Heart right ventricle (tissue), 16 donors: ENCODE measurements at places on chromosomes 2 and 18. TPM values are rescaled to one million over a fixed set of nuclear protein-coding genes. Genes with fewer than 3 reads are reported as not detected.

The NEB gene
- polyA plus RNA-seq: 4.3 TPM

The TUBA4B gene
- polyA plus RNA-seq: not detected

The MROH2A gene
- polyA plus RNA-seq: not detected

The CYP27C1 gene
- 0.15 TPM for polyA plus RNA-seq

The QPCT gene
- polyA plus RNA-seq: 0.95 TPM

The CIDEA gene
- 2.0 TPM for polyA plus RNA-seq

The ANKRD30BL gene
- not detected for polyA plus RNA-seq

The TANC1 gene
- 44.0 TPM for polyA plus RNA-seq

The DCC gene
- polyA plus RNA-seq: not detected

The SKOR2 gene
- not detected for polyA plus RNA-seq

The SUPT7L gene
- 42.3 TPM for polyA plus RNA-seq

The SPDYA gene
- 0.07 TPM for polyA plus RNA-seq

GRCh38 chr2:32290000-32290339 is 12.3 kb downstream of the YIPF4 start:
- no peak for DNase-seq

- no peak for DNase-seq
These were observed 18.7 kb downstream of the MERTK start for GRCh38 chr2:111917106-111917505.

DNA sequence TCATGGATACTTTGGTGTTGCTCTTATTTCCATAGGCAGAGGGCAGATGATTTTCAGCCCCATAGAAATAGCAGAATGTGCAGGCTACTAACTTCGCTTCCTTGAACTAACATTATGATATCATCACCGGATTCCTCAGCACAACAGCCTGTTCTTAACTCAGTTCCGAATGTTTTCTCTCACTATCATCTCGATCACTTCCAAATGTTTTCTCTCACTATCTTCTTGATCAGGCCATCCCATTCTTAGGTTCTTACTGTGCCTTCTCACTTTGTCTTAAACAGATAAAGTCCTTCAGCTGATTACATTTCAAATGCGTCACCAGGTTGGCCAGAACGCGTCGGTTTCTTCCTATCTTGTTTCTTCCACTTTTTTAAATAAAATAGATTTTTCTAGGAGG is 11.4 kb upstream of the MBD2 start:
- no peak for DNase-seq

DNA sequence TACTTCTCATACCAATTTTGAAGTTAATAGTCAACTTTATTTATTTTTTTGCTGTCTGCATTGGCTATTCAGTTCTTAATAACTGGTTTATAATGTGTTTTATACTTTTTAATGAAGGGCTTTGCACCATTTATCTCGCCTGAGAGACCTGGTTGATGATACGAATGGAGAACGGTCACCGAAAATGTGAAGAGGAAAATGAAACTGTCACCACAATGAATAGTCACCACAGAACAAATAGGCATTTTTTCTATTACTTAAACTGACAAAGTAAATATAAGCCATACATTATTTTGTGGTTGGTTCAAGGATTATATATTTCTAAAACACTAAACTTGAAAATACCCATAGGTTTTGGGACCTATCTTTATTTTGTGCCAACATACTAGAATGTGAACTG is 20.4 kb downstream of the C18orf54 start:
- DNase-seq: no peak

DNA sequence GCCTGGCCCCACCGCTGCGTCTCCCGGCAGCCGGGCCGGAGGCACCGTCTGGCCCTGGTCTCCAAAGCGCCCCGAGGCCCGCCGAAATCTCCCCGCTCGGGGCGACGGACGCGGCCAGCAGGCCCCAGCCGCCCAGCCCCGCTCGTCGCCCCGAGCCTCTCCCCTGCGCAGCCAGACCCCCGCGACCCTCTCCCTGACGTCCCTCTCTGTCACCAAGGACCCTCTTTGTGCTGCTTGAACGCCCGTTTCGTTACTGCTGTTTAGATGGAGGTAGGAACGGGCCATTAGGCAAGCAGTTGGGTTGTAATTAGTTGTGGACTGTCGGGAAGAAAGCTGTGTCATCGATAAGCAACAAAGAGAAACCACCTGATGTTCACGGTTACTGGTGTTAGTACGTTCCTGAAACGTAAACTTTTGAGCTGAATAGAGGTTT is 686 bp downstream of the UBXN4 start:
- peak; percentile 33 for DNase-seq

- no peak for DNase-seq
These were observed 35.0 kb upstream of the CYP27C1 start for GRCh38 chr2:127255146-127255545.

- no peak for DNase-seq
These were observed 55.5 kb downstream of the DPP4 start for GRCh38 chr2:162018530-162018929.

- DNase-seq: no peak
These were observed 89.2 kb upstream of the ITGA4 start for GRCh38 chr2:181367906-181368435.

- no peak for DNase-seq
These were observed 101.5 kb downstream of the ZNF532 start for GRCh38 chr18:58966005-58966677.

- no peak for DNase-seq
These were observed 622 bp downstream of the LRP2 start for GRCh38 chr2:169361706-169362117.

DNA sequence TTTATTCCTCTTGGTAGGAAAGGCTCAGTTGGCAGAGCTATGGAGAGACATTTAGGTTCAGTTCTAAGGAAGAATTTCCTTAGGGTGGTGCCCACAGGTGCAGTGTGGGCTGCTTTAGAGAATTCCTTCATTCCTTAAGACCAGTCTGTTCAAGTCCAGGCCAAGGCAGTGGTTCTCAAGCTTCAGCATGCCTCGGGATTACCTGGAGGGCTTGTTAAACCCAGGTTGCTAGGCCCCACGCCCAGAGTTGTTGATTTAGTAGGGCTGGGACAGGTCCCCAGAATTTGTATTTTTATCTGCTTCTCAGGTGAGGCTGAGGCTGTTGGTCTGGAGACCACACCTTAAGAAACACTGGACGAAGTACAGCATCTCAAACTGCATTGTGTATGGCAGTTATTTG is 68.9 kb downstream of the CERS6 start:
- no peak for DNase-seq

DNA sequence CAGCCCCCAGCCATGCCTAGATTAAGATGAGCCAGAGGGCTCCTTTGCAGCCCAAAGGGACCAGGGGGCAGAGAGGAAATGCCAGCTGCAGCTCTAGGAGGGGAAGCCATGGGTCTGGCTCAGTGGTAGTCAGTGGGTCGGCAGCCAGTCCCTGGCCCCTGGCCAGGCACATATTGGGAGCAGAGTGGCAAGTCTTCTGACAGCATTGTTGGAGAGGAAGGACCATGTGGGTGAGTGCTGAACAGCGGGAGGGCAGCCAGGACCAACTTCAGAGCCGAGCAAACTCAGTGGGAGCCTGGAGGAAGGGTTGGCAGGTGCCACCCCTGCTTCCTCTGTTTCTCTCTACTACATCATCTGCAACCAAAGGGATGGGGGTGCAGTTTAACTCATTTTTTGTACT is 140.5 kb upstream of the PELI1 start:
- DNase-seq: no peak

DNA sequence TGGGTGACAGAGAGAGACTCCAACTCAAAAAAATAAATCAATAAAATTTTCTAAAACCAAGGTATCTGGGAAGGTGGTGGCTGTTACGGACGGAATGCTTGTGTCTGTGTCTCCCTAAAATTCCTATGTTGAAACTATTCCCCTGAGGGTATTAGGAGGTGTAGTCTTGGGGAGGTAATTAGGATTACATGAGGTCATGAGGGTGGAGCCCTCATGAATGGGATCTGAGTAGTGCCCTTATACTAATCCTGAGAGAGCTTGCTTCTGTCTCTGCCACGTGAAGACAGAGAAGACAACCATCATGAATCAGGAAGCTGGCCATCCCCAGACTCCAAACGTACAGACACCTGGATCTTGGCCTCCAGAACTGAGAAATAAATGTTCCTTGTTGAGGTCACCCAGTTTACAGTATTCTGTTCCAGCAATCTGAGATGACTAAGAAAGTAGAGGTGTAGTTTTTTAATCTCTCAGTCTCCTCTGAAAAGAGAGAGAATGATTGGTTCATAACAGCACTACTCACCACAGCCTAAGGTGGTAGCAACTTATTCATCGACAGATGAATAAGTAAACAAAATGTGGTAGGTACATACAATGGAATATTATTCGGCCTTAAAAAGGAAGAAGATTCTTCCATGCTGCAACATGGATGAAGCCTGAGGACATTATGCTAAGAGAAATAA is 38.4 kb downstream of the TGFBRAP1 start:
- no peak for DNase-seq

DNA sequence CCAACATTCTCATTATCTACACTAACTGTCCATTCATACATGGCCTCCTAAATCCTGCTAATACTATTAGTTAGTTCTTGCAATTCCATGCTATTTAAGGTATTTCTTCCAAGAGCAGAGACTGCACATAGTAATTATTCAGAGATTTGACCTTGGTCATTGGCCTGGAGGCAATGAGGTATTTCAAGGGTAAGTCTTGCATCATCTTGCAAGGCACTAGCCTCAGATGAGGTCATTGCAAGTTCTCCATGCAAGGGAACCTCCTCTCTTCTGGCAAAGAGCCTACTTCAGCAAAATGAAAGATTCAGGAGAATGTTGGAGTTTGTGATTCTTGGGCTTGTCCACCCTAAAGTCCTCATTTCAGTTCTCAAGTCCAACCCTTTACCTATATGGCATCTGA is 48.5 kb upstream of the IKZF2 start:
- DNase-seq: no peak

DNA sequence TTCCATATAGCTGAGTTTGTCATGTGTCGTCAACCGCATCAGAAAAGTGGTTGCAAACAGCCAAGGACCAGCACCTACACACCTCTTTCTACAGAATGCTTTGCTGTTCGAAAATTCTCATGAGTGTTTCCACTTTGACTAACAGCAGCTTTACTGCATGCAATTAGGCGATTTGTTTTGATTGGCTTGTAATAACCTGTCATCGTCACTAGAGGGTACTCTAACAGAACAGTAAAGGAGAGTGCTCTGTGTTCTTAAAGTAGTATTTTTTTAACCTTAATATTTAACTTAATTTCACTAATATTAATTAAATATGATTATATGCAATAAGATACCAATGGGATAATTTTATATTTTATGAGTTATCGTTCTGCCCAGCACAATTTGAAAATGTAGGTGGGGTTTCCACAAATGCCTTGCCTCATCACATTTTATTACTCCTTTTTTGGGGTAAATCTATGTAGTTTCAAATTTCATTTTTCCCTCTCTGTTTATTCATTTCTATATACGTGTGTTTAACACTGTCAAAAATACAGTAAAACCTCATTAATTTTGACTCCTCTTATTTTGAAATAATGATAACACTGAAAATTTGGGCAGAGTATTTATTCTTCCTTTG is 502.2 kb downstream of the NRXN1 start:
- DNase-seq: no peak

GRCh38 chr2:179606141-179606540 is 255.3 kb downstream of the ZNF385B start:
- no peak for DNase-seq

- DNase-seq: peak; percentile 4
These were observed 10.5 kb upstream of the CDK15 start for GRCh38 chr2:201795607-201796477.

DNA sequence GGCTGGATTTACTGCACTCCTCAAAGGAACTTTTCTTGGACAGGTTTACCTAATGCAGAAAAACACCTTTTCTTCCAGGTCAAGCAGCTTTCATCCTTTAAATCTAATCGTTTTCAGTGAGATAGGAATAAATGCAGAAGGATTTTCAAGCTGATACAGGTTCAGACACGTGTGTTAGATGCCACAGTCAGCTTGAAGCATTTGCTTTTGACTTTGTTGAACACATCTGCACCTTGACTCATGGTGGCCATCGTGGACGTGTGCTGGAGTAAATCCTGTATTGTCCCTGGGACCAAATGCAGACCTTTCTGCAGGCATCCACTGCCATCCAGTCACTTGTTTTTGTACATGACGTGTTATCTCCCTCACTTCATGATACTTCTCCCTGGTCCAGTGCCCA is 61.9 kb downstream of the KLHL29 start:
- no peak for DNase-seq

GRCh38 chr2:45882707-45883602 is 231.5 kb downstream of the PRKCE start:
- DNase-seq: peak; percentile 50

DNA sequence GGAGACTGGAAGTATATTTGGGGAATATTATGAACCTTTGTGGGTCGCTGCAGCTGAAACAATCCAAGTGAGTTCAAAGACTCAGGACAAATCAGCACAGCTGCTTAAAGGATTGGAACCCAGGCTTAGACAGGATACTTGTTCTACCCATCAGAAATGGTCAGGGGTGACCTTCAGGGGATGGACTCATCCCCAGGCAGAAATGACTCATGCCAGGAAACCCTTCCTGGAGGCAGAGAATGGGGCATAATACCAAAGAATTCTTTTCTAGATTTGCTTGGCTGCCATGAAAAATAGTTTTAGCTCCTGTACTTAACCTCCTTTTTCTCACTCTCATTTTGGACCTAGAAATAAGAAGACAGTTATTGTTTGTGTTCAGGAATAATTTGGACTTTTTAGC is 425.5 kb downstream of the TSN start:
- DNase-seq: no peak

- DNase-seq: no peak
These were observed 1288.0 kb upstream of the ZEB2 start for GRCh38 chr2:145807968-145808367.

- DNase-seq: no peak
These were observed 459.3 kb downstream of the GALR1 start for GRCh38 chr18:77708826-77709506.

GRCh38 chr2:238376884-238377391 is 49.8 kb upstream of the ASB1 start:
- no peak for DNase-seq

GRCh38 chr2:50777954-50778353 is 254.0 kb downstream of the NRXN1 start:
- DNase-seq: no peak

- no peak for DNase-seq
These were observed 12.4 kb downstream of the ARMC9 start for GRCh38 chr2:231210782-231211181.

DNA sequence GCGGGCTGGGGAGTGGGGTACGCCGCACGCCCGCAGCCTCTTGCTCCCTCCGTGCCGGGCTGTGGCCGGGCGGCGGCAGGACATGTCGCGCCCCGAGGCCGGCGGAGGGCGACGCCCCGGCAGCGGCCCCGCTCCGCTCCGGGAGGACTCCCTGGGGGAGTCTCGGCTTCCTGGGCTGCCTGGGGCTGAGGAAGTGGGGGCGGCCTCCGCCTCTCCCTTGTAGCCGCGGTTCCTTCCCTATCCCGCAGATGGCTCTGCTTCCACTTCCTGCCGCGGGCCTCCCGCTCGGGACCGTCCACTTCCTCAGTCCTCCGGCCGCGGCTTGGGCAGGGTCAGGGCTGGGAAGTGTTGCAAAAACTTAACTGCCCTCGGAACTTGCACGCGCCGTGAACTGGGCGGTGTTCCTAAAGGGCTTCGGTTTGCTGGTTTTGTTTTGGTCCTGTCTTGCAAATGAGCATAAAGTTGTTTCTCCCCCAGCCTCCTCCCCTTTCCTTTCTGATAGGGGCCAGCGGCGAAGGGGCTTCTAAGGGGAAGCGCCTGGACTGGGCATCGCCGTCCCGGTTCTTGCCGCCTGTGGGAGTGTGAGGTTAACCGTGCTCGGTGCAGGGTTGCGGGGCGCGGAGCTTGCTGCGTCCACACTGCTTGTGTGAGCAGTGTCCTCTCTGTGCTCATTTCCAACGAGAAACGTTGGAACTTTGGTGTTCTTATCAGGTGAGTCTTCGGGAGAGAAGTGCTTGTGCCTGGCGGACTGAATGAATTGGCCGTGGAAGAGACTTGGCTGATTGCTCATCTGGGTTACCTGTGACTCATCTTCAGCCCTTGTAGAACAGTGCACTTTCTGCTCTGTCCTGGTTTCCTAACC is 600 bp downstream of the RALB start:
- peak; percentile 85 for DNase-seq
